ENCODE measurements at places on chromosomes 12 and 14.

DNA sequence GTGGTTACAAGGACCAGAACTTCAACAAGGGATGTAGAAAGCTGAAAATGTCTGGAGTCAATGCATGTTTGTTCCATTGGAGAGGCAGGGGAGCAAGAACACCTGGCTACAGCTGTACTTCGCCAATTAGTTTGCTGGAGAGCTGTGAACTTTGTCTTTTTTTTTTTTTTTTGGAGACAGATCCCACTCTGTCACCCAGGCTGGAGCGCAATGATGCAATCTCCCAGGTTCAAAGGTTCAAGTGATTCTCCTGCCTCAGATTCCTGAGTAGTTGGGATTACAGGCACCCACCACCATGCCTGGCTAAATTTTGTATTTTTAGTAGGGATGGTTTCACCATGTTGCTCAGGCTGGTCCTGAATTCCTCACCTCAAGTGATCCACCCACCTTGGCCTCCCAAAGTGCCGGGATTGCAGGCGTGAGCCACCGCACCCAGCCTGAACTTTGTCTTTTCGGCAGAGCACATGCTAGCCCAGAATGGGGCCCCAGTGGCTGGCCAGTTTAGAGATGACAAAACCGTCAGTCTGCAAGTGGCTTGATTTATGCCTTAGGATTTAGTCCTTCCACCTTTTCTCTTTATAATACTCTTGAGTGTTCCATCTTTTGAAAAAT, 55.5 kb downstream of the AVPR1A start:
- DNase-seq: no peak

DNA sequence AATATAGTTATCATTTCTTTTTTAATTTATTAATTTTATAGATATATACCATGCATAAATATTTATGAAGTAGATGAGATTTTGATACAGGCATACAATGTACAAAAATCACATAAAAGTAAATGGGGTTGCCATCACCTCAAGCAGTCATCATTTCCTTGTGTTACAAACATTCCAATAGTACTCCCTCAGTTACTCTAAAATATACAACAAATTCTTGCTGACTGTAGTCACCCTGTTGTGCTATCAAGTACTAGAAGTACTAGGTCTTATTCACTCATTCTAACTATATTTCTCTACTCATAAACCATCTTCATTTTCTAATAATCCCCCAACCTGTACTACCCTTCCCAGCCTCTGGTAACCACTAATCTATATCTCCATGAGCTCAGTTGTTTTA, 432.6 kb upstream of the SYT1 start:
- no peak for DNase-seq

DNA sequence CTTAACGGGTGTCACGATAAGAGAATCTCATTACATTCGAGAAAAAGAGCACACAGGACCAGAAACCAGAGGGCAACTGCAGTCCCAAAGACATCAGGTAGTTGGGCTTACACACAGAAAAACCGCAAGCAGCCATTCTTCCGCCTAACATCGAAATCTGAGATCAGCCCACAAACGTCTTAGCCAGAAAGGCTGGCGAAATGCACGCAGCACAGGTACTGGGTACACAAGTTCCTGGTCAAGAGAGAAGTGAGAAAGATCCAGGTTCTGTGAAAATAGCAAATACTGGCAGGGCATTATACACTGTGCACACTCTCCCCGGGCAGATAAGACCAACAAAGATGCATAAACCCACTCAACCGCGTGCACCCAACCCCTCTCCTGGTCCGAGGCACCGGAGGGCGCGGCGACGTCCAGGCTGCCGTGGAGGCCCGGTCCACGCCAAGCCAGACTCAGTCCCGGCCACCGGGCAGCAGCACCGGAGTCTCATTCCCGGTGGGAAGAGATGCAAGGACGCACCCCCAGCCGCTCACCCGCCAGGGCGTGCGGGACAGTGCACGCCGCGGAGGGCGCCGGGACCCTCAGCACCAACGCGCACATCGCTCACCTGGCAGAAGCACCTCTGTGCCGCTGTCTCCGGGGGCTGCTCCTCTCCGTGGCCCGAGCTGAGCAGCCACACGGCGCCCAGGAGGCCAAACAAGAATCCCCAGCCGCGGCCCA, 437 bp downstream of the ERO1A start:
- DNase-seq: peak; percentile 22

DNA sequence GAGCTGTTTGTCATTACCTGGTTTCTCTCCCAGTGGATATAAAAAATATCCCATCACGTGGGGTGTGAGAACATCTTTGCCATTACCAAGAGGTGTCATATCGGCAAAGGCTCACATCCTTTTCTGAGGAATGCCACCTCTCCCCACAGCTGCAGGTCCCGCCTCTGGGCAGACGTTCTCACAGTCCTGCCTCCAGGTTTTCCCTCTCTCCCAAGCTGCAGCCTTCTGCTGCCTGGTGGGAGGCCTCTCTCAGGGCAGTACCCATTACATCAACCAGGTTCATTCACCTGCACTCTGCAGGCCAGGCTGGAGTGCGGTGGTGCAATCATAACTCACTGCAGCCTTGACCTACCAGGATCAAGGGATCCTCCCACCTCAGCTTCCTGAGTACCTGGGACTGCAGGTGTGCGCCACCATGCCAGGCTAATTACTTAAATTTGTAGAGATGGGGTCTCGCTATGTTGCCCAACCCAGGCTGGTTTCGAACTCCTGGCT, 15.0 kb upstream of the TMEM119 start:
- DNase-seq: peak; percentile 38

DNA sequence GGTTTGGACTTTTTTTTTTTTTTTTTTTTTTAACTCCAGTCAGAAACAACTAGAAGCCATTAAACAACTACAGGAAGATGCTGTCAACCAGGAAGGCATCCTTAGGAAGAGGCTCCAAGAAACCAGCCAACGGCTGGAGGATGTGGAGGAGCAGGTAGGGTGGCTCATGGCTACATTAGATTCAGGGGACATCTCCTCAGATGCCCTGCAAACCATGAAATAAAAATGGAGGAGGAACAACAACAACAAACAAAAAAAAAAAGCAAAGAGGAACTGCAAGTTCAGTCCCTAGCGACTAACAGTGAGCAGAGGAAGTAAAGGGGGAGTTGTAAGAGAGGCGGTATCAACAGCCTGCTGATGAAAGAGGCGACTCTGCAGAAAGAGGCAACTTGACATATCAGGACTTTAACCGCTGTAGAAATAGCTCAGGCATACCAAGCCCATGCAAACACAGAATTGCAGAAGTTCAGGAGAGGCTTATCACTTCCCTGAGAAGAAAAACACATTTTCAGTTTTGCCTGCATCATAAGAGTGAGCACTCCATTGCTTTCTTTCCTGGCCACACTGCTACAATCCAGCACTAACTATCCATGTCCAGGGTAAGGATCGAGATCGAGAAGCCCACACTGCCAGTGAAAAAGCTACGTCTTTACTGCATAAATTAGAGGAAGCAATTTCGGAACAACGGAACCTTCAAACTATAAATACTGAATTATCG, 103.5 kb upstream of the BCAT1 start:
- DNase-seq: no peak

DNA sequence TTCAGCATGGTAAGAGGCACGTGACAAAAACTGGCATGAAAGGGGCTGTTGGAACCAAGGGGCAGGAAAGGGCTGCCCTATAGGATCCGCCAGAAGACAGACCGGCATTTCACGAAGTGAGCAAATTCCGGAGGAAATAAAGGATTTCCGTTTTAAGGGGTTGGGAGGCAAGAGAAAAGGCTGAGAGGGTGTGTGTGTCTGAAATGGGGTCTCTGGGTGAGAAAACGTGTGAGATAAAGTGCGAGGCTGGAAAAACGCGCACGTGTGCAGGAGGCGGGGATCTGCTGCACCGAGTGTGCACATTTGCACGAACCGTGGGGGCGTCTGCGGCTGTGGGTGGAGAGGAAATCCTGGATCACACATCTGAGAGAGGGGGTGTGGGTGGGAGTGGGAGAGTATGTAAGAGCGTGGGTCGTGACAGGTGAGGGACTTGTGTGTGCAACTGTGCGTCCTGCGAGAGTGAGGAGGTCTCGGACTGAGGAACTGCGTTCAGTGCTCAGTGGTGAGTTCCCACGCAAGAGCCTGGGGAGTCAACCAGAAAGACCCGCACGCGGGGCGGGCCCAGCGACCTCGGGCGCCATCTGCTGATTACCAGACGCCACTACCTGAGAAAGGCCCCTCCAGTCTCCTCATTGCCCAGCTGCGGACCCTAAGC, 37.0 kb upstream of the P2RX7 start:
- DNase-seq: peak; percentile 54

DNA sequence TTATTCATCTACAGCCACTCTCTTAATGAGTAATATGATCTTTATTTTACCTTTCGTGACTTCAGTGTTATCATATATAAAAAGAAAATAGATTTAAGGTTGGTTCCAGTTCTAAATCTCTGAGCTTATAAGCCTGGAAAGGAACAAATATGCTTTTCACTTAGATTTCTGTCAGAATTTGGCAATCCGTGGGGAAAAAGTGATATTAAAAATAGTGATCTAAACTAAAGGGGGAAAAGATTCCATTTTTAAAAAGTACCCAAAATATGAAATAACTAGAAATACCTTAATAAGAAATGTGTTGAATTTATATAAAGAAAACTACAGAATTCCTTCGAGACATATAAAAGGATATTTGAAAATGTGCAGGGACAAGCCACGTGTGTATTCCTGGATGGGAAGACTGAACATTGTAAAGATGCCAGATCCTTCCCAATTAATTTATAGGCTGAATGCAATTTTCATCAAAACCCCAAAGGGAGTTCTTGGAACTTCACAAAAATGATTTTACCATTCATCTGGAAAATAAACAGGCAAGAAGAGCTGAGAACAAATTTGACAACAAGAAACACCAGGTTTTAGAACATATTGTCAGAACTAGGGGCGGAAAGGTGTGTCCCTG, 142.5 kb downstream of the EFCAB11 start:
- no peak for DNase-seq

GRCh38 chr12:68279227-68280054, 26.0 kb upstream of the IL22 start:
- DNase-seq: peak; percentile 29

DNA sequence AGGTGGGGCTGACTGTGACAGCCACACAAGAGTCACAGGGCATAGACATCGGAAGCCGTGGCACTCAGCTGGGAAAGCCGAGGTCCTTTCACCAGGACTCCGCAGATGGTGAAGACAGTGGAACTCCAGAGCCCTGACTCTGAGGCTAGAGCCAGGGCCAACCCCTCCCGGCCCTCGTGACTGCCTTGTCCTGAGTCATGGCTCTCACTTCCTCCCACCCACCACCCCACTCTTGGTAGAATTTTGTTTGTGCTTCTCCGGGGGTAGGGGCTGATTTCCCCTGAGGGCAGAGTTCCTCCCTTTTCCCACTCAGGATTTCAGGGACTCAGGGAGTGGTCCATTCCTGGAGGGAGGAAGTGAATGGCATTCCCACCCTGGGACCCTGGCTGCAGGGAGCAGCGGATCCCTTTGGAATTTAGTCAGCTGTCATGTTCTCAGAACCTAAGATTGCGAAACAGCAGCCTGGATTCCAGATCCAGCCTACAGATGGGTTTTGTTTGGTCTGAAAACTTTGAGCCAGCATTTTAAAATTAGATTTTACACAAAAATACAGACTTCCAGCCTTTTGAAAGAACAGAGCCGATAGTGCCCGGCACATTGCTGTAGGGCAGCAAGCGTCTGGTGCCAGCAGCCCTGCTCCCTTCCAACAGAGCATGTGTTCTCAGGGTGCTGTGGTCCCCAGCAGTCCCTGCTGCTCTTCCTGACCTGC, 50.7 kb downstream of the TPCN1 start:
- peak; percentile 82 for DNase-seq

GRCh38 chr14:104138098-104138717, at the start of gene KIF26A:
Gene KIF26A, plus strand, starts transcription at chr14:104138587. Its CDS starts 136 bp downstream, at chr14:104138723.
- no peak for DNase-seq

GRCh38 chr14:92585981-92586937, 72.7 kb downstream of the RIN3 start:
- DNase-seq: peak; percentile 95

DNA sequence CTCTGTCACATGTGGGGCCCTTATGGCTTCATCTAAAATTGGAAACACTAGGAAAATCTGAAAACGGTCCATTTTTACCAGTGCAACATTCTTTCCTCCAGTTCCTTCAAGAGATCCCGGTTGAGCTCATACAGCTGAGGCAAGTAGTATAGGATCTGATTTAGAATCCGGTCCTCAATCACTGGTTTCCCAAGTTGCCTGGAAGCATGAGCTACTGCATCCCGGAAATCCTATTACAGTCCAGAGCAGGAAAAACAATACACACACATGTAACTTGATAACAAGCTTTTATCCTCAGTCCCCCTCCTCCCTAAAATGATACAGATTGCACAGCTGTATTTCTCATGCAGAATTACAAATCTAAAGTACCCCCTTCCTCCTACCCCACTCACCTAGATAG, 67.9 kb upstream of the NR2C1 start:
- DNase-seq: no peak

DNA sequence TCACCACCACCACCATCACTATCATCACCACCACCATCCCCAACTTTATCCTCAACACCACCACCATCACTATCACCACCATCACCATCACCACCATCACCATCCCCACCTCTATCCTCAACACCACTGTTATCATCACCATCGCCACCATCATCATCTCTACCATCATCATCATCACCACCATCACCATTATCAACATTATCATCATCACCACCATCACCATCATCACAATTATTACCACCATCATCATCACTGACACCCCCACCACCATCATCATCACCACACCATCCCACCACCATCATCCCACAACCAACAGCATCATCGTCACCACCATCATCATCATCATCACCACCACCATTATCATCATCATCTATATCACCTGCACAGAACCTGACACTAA, 188.4 kb upstream of the PWP1 start:
- no peak for DNase-seq

DNA sequence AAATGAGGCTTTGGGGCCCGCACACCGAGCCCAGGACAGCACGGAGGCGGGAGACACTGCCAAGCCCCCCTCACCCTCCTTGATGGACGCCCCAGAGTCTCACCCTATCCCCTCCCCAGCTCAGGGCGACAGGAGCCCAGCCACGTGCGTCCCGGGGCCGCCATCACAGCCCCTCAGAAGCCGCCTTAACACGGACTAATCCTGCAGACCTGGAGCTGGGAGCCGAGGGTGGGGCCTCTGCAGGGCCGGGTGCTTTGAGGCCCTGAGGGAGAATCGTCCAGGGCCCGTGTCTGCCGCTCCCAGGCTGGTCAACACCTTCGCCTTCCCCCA, 79.7 kb upstream of the FBRSL1 start:
- DNase-seq: no peak

DNA sequence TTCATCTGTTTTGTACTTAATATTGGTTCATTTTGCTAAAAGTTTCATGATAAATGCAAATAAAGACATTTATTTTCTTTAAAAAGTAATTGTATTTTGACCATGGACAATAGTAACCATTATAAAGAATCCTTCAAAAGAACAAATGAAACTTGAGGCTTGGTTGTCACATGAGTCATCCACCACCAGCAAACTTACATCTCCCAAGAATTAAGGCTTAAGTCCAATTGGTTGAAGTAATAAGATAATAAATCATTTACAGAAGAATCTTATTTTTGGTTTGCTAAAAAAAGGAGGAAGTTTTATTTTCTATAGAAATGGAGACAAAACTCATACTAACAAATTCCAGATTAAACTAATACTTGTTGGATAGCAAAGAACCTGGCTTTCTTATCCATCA, 84.8 kb upstream of the KITLG start:
- DNase-seq: peak; percentile 52

GRCh38 chr14:102512793-102513300, 3.3 kb upstream of the ANKRD9 start:
- DNase-seq: no peak
